ENCODE measurements at places on chromosomes 2 and 18.

DNA sequence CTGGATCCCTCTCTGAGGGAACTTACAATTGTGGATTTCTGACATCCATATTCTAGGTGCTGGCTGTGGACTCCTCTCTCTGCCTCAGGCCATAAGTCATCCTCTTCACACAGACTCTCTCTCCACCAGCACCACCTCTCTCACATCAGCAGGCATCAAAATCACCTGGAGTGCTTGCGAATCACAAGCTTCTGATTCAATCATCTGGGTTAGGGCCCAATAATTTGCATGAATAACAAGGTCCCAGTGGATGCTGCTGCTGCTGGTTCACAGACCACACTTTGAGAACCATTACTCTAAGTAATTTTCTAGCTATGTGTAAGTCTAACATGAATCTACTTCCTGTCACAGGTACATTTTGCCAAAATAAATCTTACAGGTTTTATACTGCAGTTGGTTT is 214.9 kb downstream of the DSEL start:
- DNase-seq: no peak

- DNase-seq: no peak
These were observed 26.5 kb upstream of the TWIST2 start for GRCh38 chr2:238821391-238821790.

DNA sequence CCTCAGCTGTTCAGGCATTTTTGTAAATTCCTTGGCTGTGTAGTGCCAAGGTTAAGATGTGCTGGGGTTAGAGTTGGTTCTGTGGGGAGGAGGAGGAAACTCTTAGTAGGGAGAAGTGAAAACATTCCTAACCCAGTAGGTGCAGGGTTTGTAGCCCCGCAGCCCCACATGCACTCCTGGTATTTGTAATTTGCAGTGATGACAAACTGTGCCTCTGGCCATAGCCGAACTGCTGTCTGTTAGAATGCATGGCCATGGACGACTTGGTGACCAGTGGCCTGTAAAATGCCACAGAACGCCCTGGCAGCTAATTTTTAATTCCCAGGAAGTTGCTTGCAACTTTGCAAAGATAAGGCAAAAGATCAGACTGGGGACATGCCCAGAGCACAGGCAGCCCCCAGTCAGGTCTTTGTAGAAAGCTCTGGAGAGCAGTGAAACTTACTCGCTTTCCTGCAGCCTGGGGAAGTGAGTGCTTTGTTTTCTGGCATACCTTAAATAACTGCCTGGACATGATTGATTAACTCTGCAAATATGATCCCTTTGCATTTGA is 38.4 kb downstream of the LYPD6B start:
- DNase-seq: no peak

DNA sequence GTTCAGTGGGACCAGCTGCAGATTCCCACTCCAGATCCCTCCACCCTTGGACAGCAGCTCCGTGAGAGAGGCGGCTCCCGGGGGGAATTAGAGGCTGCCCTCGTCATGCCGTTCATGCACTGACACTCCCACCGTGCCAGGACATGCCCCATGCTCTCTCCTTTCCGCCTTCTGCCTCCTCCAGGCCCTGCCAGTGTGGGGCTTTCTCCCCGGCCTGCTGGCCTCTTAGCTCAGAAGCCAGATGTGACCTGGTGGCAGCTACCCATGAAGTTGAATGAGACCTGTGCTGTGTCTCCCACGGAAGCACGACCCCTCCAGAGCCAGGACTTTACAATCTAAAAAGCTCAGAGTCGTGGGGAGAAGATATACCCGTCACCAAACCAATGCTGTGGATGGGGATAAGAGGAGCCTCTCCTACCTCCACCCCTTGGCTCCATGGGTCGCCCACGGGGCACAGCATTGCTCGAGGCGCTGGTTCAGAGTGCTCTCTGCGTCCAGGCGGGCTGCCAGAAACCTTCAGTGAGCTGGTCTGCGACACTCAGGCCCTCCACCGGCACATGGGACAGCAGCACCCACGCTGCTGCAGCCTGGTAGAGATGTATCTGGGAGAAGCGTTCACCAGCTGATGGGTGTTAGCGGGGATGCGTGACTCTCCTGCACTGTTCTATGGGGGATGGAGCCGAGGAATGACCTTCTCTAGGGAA is 111.0 kb upstream of the GPC1 start:
- DNase-seq: no peak

DNA sequence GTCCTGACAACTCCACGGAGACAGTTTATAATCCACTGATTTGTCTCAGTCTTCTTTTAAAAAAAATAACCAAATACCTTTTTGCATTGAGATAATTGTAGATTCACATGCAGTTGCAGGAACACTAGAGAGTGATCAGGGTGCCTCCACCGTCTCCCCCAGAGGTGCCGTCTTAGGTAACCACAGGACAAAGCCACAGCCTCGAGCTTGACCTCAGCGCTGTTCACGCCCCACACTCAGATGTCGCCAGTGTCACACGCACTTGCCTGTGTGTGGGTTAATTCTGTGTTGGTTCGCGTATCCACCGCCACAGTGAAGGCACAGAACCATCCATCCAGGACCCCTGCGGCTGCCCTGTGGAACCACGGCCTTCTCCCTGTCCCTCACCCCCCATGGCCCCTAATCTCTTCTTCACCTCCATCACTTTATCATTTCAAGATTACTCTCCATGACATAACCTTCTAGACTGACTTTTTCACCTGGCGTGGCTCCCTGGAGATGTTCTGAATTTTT is 295.0 kb upstream of the HDAC4 start:
- DNase-seq: no peak

DNA sequence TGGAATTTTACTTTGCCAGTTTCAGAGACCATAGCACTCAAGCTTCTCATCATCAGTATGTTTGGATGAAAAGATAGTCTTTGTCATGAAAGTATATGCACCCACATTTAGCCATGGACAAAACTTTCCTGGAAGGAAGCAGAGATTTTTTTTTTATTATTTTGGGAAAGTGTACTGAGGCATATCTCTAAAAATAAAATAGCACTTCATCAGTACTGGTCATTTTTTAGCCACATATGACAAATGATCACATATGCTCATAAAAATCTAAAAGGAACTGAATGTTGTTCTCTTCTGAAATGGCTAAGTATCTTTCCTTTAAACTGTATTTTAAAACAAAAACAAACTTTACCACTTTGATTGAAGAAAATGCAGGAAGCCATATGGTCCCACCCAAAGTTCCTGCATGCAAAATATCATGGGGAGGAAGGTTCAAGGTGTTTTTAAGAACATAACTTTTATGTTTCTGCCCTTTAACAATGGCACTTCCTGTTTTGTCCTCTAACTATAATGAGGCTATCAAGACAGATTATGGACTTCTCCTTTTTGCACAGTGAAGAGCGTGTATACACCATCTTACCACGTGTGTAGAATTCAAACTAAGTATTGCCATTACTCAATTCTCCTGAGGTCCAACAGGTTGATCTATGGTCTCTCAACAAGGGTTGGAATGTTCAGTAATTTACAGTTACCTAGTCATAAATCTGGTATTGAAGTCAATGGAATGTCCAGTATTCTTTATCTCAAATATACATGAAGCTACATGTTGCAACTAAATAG is 77.1 kb upstream of the SLC39A10 start:
- no peak for DNase-seq

GRCh38 chr2:200603972-200604371 is 18.2 kb downstream of the AOX1 start:
- no peak for DNase-seq

GRCh38 chr2:9334761-9335160 is 88.6 kb downstream of the ITGB1BP1 start:
- no peak for DNase-seq

DNA sequence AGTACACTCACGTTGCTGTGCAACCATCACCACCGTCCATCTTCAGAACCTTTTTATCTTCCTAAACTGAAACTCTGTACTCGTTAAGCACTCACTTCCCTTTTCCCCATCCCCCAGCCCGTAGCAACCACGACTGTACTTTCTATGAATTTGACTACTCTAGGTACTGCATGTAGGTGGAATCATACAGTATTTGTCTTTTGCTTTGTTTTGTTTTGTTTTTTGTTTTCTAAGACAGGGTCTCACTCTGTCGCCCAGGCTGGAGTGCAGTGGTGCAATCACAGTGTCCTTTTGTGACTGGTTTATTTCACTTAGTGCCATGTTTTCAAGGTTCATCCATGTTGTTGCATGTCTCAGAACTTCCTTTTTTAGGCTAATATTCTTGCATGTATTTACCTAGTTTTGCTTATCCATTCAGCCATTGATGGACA is 7.0 kb upstream of the TYMS start:
- DNase-seq: no peak
